ENCODE measurements at places on chromosomes 11 and 22.
A peak's percentile ranks its signal among the peaks of the same experiment; 100 is the strongest.

DNA sequence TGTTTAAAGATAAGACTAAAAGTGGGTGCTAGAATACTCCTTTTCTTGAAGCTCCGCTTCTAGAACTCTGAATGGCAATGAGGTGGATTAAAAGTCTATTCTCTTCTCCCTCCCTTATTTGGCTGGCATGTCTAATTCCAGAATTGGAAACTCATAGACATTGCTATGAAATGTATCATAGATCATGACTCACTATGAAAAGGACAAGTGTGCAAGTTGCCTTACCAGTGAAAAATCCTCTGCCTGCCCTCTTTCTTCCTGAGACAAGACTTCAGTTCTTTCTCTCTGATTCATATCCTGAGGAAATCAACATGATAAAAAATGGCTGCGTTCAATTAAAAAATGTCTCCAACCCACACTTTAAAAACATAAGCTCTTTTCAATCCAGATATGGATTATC is 73.2 kb upstream of the BLID start:
- DNase-seq = peak; percentile 90

- no peak for DNase-seq
Observed at GRCh38 chr11:69447786-69448185, 33.7 kb upstream of the LINC01488 start.

- DNase-seq = no peak
Observed at GRCh38 chr11:103811870-103812455, 224.5 kb upstream of the DDI1 start.

DNA sequence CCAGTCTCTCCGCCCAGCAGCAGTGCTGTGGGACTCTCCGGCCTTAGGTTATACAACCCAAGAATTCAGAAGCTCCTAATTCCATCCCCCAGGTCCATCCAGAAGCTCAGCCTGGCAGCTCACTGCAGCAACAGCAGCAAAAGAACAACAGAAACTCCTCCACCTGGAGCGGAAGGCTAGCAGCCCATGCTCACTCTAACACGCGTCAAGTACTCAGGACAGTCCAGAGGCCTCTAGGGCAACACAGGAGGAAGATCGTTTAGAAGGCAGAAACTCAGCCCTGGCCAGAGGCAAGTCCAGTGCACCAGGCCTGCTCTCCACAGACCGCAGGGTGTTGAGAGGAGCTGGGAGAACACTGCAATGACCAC is 17.1 kb downstream of the PLA2G6 start:
- DNase-seq = no peak

- no peak for DNase-seq
Observed at GRCh38 chr22:42039271-42039670, 31.3 kb downstream of the NAGA start.

GRCh38 chr11:69599502-69599901 is 41.5 kb upstream of the CCND1 start:
- DNase-seq = no peak

DNA sequence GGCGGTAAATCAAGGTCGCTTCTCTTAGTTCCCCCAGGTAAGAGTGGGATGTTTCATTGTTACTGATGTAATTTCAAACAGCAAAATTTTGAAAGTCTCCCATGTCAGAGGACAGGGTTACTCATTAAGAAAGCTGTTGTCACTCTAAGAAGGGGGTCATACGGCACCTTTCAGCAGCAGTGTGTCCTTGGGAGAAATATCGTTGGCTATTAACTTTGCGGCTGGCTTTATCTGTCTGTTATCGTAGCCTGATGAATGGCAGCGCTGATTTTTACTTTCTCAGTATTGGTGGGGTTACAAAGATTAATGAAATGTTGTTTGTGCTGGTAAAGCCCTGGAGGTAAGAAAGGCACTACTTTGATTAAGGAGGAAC is 27.5 kb upstream of the FBXO3 start:
- DNase-seq = no peak

GRCh38 chr11:105923252-105923651 is 98.8 kb downstream of the MSANTD4 start:
- DNase-seq = no peak

- no peak for DNase-seq
Observed at GRCh38 chr11:57547854-57548377, 10.5 kb downstream of the SMTNL1 start.

DNA sequence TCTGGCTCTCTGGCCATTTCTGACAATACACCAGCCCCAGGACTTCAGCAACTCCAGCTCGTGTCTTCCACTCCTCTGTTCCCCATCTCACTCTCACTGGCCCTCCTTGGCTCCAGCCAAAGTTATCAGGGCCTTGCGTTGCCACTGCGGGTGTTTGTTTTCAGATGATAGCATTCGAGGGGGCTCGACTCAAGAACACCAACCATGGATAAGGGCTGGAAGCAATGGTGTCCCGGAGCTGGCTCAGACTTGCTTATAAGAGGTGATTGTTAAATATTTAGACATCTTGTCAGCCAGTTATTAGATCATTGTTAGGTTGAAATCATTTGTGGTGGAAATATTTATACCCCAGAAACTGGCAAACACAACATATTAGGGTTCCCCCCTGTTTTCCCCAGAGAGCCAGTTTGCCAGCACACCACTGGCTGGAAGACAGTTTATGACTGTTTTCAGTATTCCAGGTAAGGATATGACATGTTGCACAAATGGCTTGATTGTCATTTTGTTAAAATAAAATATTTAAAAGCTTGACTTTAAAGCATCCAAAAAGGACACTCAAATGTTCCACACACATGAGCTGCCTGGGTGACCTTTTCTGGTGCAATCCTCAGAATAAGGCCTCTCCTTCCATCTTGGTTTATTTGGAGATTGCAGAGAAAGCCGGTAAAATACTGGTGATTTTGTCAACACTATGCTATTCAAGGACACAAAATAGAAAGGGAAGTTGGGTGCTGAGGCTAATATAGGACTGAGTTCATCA is 98.3 kb downstream of the FBXO7 start:
- DNase-seq = no peak

GRCh38 chr11:67265633-67266448 is 432 bp upstream of the GRK2 start:
- DNase-seq = no peak

GRCh38 chr11:28227460-28227859 is 119.3 kb downstream of the METTL15 start:
- DNase-seq = no peak

DNA sequence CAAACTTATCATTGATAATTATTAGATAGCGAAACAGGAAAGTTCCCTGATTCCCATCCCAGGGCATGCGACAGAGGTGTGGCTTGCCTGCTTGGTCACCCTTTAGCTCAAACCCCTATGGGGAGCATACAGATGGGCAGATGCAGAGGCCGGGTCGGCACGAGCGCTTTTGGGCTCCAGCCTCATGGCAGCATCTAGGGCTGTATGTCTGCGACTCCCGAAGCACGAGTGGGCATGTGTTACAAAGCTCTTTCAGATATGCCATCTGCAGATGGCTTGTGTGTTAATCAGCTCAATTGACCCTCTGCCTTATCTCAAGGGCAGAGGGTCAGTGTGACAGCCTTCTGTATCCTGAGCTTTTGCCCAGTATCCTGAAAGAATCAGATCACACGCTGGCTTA is 2069.3 kb upstream of the RAG2 start:
- DNase-seq = no peak

GRCh38 chr22:30564045-30564760 is 10.3 kb downstream of the GAL3ST1 start:
- DNase-seq = no peak

DNA sequence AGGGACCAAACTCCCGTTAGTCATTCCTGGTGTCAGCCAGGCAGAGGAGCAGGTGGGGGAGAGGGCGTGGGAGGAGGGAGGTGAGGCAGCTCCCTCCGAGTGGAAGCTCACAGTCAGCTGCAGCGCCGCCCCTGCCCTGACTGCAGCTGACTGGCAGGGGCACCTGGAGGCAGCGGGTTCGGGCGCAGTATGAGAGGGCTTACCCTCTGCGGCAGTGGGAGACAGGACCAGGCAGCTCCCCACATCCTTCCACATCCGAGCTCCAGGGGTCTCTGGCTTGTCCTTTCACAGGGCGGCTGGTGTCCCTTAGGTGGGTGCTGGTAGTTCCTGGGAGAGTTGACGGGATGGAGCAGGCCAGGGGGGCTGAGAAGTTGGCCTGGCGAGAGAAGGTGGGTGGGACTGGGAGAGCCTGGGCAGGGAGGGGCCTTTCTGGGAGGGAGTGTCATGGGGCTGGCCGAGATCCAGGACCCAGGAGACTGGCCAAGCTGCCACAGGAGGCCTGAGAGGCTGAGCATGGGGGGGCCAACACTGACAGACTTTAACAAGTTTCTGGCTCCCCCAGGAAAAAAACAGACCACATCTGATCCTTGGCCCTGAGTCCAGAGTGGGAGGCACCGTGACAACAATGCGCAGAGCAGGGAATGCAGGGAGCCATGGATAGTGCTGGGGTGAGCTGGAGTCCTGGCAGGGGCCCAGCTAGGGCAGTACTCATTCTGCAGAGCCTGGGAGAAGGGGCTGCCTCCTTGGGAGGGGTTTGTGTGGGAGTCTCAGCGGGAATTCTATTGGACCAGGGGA is 4.9 kb downstream of the ADORA2A start:
- DNase-seq = no peak

DNA sequence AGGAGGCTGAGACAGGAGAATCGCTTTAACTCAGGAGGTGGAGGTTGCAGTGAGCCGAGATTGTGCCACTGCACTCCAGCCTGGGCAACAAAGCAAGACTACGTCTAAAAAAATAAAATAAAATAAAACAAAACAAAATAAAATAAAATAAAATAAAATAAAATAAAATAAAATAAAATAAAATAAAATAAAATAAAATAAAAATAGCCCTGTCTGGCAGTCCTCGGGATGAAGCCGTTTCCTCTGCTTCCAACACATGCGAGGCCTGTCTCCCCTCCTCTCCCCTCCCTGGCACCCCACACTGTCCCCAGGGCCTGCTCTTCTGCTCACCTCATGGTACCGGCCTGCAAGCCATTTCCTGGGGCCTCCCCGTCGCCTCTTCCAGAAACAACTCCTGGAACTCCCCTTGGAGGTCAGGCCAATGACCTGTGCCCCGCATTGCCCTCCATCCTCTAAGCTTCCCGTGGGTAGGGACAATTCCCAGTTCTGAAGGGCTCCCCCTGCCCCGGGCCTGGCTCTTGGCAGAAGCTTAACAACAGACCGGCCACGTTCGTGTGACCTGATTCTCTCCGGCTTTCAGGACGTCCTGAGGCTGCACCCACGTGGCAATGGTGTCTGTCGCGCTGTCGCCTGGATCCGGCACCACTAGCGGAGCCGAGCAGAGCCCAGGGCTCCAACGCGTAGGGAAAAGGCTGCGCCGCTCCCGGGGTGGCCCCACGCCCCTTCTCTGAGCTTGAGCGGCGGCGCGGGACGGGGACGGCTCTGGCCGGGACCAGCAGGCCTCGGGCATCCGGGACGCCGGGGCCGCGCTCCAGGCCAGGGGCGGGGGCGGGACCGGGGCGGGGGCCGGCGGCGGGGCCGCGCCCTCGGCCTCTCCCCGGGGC is 456 bp upstream of the PARVB start:
- DNase-seq = peak; percentile 31

DNA sequence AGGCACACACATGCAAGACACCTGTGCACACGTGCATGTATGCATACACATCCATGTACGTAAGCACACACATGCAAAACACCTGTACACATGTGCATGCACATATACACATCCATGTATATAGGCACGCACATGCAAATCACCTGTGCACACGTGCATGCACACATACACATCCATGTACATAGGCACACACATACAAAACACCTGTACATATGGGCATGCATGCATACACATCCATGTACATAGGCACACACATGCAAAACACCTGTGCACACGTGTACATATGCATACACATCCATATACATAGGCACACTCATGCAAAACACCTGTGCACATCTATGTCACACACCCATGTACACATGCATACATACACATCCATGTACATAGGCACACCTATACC is 458.3 kb downstream of the TBC1D22A start:
- no peak for DNase-seq

- DNase-seq = no peak
Observed at GRCh38 chr22:38841211-38841610, 2.6 kb downstream of the NPTXR start.

DNA sequence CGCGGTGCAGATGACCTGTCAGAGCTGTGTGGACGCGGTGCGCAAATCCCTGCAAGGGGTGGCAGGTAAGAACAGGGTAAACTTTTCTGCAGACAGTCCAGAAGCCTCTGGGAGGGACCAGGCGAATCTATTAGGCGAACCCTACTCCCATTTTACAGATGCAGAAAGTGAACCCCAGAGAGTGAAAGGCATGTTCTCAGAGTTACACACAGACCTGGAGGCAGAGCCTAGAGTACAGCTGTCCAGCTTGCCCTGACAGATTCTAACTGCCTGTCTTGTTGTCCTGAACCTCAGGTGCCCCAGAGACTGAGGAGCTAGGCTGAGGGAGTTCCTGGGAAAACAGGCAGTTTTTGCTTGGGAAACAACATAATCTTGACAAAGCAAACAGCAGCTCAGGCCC is 665 bp downstream of the CCS start:
- DNase-seq = no peak

GRCh38 chr11:121246021-121246768 is 46.4 kb upstream of the SC5D start:
- DNase-seq = no peak

- DNase-seq = no peak
Observed at GRCh38 chr11:49208006-49208721, at the start of gene FOLH1. FOLH1 (minus strand) TSS chr11:49208602; CDS start chr11:49208409, 193 bp downstream.

GRCh38 chr11:83172551-83172950 is 15.6 kb downstream of the PCF11 start:
- no peak for DNase-seq

GRCh38 chr11:36139767-36140166 is 149.5 kb downstream of the COMMD9 start:
- no peak for DNase-seq

All from HS-27A (cell line).